Mammary epithelial cell (primary cell): ENCODE measurements at places on chromosomes 12 and 14. TPM values are rescaled to one million over a fixed set of nuclear protein-coding genes. Genes with fewer than 3 reads are reported as not detected.

- no peak for DNase-seq
Observed at GRCh38 chr12:62808166-62808879, 126.6 kb downstream of the PPM1H start.

The VRTN gene
- total RNA-seq, result not detected in 2 replicates

- DNase-seq, result no peak
Observed at GRCh38 chr14:68969278-68970033, 9.6 kb downstream of the ACTN1 start.

DNA sequence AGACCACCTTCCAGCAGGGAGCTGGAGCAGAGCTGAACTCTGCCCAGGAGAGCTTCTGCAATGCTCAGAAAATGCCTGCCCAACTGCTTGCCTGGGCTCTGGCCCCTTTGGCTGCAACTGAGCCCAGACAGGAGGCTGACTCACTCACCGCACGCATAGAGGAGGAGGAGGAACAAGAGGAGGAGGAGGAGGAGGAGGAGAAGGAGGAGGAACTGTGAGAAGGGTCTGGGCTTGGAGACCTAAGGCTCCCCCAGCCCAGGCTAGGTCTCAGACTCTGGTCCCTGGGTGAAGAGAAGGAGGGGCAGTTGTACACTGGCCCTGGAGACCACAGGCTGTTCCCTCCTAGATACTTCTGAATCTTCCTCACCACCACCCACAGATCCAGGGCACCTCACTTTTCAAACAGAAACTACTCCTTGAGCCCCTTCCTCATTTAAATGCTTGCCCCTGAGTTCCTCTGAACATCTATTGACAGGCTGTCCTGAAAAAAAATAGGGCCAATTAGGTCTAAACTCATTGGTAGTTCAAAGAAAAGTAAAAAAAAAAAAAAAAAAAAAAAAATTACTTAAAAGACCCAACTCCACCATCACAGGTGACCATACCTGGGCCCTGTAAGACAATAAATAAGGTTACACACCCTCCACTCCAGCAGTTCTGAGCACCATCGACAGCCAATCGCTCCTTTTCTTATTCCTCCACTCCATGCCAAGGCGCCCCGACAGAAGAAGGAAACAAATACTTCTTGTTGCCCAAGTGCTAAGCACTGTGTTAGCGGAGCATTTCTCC, 674 bp downstream of the VDR start:
- DNase-seq, result peak; percentile 85

The OR4K1 gene
- total RNA-seq, result not detected in 2 replicates
